Dorsolateral prefrontal cortex (tissue), 122 donors: ENCODE measurements at places on chromosomes 6 and 20.

GRCh38 chr6:154733626-154734382, 588 bp downstream of the SCAF8 start:
- peak; percentile 88 for DNase-seq

DNA sequence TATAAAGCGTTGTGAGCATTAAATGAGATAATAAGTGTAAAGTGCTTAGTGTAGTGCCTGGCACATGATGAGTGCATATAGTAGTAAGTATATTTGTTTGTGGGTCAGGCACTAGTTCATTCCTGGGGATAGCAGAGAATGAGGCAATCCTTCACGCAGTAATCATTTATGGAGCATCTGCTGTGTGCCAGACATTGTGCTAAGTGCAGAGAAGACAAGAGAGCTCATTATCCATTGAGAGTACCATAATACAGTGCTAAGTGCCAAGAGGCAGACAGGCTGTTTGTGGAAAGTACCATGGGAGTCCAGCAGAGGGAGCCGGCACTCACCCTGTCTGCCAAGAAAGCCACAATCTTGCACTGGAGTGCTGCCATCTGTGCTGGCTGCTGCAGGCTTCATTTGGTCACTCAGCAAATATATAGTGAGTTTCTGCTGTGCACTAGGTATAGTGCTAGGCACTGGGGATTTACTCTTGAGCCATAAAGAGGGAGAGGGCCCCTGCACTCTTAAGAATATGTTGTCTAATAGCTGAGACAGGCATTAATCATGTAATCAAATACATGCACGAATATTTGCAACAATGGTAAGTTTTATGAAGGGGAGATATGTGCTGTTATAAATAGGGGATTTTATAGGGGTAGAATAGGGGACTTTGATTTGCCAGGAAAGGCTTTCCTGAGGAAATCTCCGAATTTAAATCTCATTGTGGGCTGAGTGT, 12.9 kb upstream of the MROH8 start:
- peak; percentile 94 for DNase-seq

DNA sequence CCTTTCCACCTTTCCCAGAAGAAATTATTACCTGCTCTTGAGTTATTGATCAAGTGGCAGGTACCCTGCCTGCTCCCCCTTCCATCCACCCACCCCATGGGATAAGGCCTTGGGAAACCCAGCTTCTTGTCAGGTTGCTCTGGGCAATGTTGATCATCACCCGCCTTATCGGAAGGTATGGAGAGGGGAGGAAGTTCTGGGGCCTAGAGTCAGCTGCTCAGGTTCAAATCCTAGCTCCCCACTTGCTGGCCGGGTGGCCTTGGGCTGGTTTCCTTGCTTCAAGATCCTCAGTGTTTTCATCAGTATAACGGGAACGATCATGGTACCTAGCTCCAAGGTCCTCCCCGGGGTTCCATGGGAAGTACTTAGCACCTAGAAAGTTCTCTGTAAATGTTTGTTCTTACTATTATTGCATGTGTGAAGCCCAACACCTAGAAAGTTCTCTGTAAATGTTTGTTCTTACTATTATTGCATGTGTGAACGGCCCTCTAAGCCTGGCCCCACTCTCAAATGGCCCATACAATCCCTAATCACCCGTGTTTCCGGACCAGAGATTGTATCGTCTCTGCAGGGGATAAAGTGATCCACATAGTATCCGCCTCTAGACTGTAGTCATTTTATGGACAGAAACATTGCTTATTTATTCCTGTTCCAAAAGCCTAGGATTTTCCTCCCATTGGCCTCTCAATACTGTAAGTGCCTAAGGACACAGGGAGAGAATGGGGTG, 1.1 kb upstream of the PREX1 start:
- DNase-seq = no peak

DNA sequence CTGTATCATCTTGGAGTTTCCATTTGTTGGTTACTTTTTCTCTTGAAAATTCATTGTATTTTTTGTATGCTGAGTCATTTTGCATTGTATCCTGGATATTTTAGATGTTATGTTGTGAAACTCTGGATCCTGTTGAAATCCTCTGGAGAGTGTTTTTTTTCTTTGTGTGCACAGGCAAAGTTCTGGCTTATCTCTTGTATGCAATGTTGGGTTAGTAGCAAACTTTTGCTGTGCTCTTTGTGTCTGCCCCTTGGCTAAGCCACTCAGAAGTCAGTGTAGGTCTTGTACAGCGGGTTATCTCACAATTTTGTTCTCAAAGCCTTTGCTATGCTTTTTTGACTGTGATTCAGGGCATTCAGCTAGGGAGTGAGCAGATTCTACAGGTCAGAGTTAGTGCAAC, 29.1 kb upstream of the LMBRD1 start:
- DNase-seq = no peak

DNA sequence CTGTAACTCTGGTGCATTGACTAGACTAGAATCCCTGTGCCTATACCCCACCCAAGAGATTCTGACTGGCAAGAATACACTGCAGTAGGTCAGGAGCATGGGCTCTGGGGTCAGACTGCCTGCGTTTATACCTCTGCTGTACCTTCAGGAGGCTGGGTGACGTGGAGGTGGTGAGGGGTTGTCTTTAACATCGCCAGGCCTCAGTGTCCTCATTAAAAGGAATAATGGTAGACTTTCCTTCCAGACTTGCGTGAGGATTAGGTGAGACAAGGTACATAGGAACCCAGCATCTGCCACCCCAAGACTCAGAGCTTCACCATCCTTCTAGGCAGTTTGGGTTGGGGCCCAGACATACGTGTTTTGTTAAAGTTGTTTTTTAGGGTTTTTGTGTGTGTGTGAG, 44.3 kb downstream of the TM9SF4 start:
- no peak for DNase-seq

GRCh38 chr20:43331906-43332305, 125.8 kb upstream of the SRSF6 start:
- DNase-seq = peak; percentile 28

- DNase-seq = no peak
Observed at GRCh38 chr6:161586887-161587286, 313.0 kb upstream of the AGPAT4 start.

GRCh38 chr6:170068496-170068895, 222.4 kb downstream of the DLL1 start:
- DNase-seq = no peak

DNA sequence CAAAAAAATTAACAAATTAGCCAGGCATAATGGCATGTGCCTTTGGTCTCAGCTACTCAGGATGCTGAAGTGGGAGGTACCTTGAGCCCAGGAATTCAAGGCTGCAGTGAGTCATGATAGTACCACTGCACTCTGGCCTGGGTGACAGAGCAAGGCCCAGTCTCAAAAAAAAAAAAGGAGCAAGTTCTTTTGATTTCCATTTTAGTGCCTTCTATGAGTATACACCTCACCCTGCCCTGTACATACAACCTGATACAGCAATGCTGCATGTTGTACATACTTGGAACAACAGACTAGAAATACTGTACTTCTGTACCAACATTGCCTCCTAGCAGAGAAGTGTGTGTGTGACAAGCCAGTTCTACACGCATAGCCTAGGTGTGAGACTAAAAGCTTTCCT, 97.3 kb upstream of the CARMIL1 start:
- no peak for DNase-seq

DNA sequence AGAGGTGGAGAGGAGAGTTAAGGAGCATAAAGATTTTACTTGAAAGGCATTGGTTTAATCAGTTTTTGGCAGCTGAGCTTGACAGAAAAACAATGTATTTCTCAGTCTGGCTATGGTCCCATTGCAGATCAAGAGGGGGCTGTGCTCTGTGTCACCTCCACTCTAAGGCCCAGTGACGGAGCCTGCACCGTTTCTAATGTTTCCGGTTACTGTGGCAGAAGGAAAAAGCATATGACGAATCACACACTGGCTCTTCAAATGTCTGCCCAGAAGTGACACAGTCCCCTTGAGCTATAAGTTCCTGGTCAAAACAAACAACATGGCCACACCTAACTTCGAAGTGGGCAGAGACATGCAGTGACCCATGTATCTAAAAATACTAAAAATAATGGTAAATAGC, 372.0 kb downstream of the PLCB1 start:
- no peak for DNase-seq

DNA sequence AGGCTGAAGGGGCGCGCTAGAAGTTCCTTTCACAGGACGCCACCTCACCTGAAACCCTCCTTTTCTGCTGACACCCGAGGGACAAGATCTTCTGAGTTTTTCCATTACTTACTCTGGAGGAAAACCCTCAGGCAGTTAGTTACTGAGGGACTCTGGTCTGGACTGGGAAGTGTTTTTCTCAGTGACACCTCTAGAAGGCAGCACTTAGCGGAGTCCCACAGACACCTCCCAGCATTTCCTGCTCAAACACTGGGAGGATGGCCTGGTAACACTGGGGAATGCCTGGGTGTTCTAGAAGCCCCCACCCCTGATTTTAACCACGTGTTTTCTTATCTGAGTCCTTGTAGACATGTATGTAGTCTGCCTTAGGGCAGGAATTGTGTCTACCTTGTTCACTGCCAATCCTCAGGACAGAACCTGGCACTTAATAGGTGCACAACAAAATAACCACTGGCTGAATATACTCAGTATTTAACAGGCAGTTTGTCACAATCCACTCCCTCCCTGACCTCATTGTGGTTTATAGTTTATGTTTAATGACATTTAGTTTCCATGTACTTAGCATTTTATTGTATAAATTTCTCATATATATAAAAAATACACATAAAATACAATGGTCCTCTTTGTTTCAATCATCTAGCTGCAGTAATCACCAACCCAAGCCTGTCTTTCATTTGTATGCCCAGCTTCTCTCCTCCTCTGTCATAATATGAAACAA, 4.8 kb downstream of the GSTA3 start:
- no peak for DNase-seq

DNA sequence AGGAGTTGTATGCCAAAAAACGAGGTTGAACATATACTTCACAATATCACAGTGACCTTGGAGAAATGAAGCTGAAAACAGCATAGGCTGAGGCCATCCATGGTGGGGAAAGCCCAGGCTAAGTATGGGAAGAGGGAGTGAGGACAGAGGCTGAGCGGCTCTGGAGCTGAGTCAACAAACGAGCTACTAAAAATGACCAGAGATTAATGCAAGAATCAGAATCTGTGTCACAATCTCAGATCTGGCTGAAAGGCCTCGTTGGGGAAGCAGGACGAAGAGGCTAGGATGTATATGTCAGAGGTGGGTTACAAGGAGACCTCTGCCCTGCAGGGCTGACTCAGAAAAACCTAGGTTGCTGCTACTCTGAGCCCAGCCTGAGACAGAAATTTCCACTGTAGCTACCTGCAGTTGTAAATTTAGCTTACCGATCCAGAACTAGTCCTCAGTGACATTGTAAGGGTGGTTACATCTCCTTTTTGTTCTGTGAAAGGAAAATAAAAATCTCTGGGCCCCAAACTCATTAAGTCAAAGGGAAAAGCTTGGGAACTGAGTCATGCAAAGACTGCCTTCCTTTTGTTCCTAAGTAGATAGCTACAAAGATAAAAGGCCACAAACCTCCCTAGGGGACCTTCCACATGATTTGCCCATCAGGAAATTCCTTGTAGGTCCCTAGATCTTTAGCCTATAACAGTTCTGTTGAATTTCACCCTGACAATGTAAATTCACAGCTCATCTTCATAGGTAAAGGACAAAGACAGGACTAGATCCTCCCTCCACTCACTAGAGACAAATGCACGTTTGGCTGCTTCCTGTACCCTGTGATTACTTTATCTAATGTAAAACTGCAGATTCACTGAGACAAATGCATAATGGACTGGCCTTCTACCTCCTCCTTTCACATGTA, 8.5 kb upstream of the TUBB2A start:
- DNase-seq = no peak

DNA sequence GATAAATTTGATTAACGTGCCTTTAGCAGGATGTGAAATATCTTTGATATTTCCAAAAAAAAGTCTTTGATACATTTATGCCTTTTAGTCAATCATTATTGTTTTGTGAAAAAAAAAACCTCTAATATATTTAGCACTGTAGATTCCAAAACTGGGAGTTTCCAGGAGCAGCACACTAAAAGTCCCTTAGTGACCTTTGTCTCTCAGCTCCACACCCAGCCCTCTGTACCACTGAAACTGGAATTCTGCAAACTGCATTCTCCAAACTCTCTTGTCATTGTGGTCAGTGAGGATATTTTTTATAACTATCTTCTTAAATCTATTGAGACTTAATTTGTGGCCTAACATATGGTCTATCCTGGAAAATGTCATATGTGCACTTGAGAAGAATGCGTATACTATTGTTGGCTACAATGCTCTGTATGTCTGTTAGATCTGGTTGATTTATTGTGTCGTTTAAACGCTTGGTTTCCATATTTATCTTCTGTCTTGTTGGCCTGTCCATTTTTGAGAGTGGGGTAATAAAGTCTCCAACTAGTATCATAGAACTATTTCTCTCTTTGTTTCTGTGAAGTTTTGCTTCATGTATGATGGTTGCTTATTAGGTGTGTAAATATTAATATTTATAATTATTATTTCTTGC, 73.2 kb upstream of the CNKSR3 start:
- DNase-seq = no peak

DNA sequence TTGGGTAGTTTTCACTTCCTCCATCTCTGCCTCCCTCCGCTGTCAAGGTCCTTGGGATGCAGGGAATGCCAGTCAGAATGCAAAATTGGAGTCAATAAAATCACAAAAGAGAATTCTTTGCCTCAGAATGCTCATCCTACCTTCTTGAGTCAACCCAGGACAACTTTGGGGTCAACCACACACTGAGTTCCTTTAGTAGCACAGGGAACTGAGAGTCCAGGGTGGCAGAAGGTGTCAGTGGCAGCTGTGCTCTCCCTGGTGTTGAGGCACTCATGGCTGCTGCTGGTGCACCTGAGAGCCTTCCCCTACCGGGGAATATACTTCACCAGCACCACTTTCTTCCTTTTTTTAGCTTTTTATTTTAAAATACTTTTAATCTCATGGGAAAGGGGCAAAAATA, 829 bp upstream of the NOTCH4 start:
- no peak for DNase-seq

GRCh38 chr6:139361211-139361610, 13.2 kb downstream of the CITED2 start:
- no peak for DNase-seq

DNA sequence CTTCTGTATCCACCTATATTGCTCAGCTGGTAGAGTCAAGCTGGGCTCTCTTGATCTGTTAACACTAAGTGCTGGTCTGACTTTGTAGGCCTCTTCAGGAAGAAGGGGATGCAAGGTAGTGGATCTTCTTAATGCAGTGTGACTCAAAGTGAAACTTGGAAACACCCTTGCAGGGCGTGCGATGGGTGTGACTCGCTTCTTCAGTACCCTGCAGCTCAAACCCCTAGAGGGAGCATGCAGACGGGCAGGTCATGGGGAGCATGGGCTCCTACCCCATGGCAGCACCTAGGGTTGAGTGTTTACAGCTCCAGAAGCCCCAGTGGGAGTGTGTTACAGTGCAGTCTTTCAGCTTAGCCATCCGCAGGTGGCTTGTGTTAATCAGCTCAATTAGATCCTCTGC, 757 bp upstream of the SAMD3 start:
- no peak for DNase-seq

- DNase-seq = no peak
Observed at GRCh38 chr6:308768-309167, 16.5 kb downstream of the DUSP22 start.

GRCh38 chr6:33623895-33624381, 2.8 kb downstream of the ITPR3 start:
- DNase-seq = no peak

GRCh38 chr6:135084001-135084915, 29.6 kb upstream of the HBS1L start:
- DNase-seq = no peak

GRCh38 chr6:131096786-131097185, 33.7 kb upstream of the EPB41L2 start:
- no peak for DNase-seq
